Melanocyte of skin (primary cell): ENCODE measurements at places on chromosomes 6 and 20. TPM values are rescaled to one million over a fixed set of nuclear protein-coding genes. Genes with fewer than 3 reads are reported as not detected.

SAMD3 gene
- not detected in 2 replicates for total RNA-seq

HLA-DOB gene
- total RNA-seq = 0.93 and 1.00 TPM in 2 replicates

RAB32 gene
- 245 and 297 TPM in 2 replicates for total RNA-seq

FAM209B gene
- total RNA-seq = 0.73 TPM in 1 of 2 replicates, not detected in the other

PTGIS gene
- total RNA-seq = 0.73 TPM in 1 of 2 replicates, not detected in the other

ESR1 gene
- 1.5 and 2.4 TPM in 2 replicates for total RNA-seq

POM121L2 gene
- total RNA-seq = not detected in 2 replicates

MYB gene
- 1.1 and 1.4 TPM in 2 replicates for total RNA-seq
